ENCODE measurements at places on chromosomes 3 and 15. TPM values are rescaled to one million over a fixed set of nuclear protein-coding genes. Genes with fewer than 3 reads are reported as not detected.
A peak's percentile ranks its signal among the peaks of the same experiment; 100 is the strongest.

GRCh38 chr3:105686278-105686897, 182.4 kb downstream of the CBLB start:
- no peak for DNase-seq
- H3K36me3 ChIP-seq = peaks cover 10% of the 10 kb centered on the region
- no peaks in the 10 kb centered on the region for H3K27me3 ChIP-seq
- H3K4me1 ChIP-seq = no peaks in the 10 kb centered on the region

DNA sequence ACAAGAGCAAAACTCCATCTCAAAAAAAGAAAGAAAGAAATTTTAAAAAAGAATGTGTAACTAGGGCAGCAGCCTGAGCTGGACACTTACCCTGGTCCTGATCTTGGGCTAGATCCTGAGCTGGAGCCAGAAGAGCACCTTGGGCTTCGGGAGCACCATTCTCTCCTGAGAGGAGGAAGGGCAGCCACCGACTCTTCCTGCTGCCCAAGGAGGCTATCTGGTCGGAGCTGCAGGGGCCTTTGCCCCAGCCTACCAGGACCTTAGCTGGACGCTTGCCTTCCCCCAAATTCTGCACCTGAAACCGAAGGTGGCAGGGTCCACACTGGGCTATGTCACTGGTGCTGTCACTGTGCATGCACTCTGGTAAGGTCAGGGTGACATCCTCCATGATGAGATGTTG, 6.9 kb upstream of the CAMKV start:
- DNase-seq = no peak
- H3K4me1 ChIP-seq = peaks cover 20% of the 10 kb centered on the region
- H3K36me3 ChIP-seq = no peaks in the 10 kb centered on the region
- H3K27me3 ChIP-seq = no peaks in the 10 kb centered on the region
- H3K27ac ChIP-seq = no peak overlapping the region

- no peaks in the 10 kb centered on the region for H3K36me3 ChIP-seq
- peak overlapping the region; percentile 44 for H3K27ac ChIP-seq
- H3K4me3 ChIP-seq = no peak overlapping the region
These were observed 15.9 kb upstream of the COPG1 start for GRCh38 chr3:129233538-129233937.

DNA sequence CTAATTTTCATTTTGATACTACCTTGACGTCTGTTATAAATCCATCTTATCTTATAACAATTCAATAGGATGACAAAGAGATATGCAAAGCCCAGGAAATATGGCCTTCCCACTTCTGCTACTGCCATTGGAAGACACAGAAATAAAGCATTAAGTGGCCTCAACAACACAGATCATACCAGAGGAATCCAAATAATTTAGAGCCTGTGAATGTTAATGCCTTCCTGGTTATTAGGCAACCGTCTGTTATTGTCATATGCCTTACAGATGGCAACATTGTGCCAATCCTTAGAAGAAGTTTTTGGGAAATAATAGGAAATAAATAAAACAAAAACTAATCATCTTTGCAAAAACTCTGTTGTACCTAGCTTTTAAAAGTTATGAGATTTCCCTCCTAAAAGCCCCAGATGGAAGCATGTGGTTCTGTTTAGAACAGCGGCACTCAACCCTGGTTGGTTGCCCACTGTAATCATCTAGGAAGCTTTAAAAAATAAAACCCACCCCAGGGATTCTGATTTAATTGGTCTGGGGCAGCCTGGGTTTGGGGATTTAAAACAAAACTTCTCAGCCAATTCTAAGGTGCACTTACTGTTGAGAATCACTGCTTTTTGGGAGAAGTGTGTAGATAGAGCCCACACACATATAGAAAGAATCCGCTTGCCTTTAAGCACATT, 704.8 kb upstream of the CFAP20DC start:
- no peak overlapping the region for H3K4me3 ChIP-seq
- H3K27me3 ChIP-seq = peaks cover 39% of the 10 kb centered on the region
- H3K4me1 ChIP-seq = peaks cover 46% of the 10 kb centered on the region
- no peak for DNase-seq
- H3K27ac ChIP-seq = no peak overlapping the region

DNA sequence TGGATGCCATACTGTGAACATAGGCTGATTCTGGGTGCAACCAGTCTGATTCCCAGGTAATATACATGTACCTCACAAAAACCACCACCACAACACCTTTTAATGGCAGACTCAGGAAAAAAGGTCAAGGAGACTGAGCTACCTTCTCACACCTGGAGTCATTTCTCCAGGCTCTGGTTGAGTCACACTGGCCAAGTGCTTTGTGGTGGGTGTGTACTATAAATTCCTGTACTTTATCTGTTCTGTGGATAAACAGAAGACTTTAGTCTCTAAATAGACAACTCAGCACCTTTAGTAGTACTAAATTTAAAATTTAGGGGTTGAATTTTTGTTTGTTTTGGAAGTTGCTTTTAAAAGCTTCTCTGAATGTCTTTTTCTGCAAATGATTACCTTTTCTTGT, 46.7 kb downstream of the TOP2B start:
- no peak for DNase-seq
- no peak overlapping the region for H3K4me3 ChIP-seq
- H3K27ac ChIP-seq = no peak overlapping the region
- H3K4me1 ChIP-seq = no peaks in the 10 kb centered on the region

DNA sequence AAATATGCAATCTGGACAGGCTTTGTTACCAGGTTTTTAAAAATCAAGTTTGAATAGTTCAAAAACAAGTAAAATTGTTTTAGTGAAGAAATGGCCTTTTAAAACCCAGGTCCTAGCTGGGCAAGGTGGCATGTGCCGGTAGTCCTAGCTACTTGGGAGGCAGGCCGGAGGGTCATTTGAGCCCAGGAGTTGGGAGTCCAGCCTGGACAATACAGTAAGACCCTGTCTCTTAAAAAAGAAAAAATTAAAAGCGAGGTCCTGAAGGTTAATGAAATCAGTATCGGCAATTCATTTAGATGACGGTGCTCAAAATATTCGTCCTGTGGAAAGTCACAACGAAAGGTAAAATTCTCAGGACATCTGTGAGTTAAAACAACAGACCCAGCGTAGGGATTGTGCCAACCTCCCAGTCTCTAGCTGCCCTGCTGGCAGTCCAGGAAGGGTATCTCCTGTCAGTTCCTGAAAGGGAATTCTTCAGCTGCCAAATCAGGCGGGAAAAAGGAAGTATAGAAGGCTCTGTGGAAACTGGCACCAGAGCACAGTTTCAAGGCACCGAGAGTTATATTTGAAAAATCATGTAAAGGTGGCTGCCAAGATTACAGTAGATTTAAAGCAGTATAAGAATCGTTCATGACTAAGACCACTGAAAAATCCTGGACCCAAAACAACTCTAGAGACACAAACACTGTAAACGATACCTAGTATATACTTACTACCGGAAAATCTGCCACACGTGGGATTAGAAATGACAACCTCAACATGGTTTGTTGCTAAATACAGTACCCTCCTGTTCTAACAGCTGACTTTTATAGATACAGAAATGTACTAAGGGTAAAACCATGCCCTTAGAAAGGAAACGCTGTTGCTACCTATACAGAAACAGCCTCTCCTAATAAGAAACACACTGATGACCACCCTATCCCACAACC, 1.2 kb upstream of the ABHD17C start:
- H3K27ac ChIP-seq = no peak overlapping the region
- H3K4me3 ChIP-seq = peak overlapping the region; percentile 77
- peaks cover 6% of the 10 kb centered on the region for H3K36me3 ChIP-seq
- H3K4me1 ChIP-seq = peaks cover 35% of the 10 kb centered on the region
- DNase-seq = no peak
- peaks cover 25% of the 10 kb centered on the region for H3K27me3 ChIP-seq

DNA sequence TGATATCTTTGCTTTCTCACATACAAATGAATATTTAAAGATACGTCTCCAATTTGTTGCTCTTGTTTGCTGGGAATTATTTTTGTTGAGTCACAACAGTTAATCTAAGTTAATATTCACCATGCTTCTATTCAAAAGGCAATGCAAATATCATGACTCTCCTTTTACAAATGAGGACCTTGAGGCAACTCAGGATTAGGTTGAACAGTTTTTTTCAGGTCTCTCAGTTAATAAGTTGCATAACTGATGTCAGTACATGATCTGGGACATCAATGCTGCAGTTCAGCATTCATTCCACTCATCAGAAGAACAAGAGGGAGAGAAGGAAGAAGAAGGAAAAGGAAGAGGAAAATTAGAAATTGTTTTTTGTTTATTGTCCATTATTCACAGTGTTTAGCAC, 781 bp upstream of the NAALADL2 start:
- DNase-seq = no peak
- no peak overlapping the region for H3K4me3 ChIP-seq
- H3K27me3 ChIP-seq = no peaks in the 10 kb centered on the region
- no peaks in the 10 kb centered on the region for H3K36me3 ChIP-seq
- peaks cover 31% of the 10 kb centered on the region for H3K4me1 ChIP-seq
- H3K27ac ChIP-seq = peak overlapping the region; percentile 89

DNA sequence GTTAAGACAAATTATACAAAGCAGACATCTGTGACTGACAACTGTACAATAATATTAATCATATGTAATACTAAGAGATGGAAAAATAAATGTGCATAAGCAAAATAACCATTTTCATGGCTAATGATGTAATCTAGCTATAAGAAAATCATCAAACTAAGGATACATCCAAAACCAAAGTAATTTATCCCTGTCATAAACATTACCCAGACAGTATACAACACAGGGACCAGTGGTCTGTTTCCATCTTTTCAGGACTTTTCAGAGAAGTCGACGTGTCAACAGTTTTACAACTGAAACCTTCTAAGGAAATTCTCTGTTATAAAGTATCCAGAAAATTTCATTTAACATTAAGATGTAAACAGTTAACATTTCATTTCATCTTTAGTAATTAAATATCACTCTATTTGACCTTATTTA, 11.0 kb downstream of the THBS1 start:
- H3K4me3 ChIP-seq = no peak overlapping the region
- no peak for DNase-seq
- peaks cover 92% of the 10 kb centered on the region for H3K36me3 ChIP-seq

DNA sequence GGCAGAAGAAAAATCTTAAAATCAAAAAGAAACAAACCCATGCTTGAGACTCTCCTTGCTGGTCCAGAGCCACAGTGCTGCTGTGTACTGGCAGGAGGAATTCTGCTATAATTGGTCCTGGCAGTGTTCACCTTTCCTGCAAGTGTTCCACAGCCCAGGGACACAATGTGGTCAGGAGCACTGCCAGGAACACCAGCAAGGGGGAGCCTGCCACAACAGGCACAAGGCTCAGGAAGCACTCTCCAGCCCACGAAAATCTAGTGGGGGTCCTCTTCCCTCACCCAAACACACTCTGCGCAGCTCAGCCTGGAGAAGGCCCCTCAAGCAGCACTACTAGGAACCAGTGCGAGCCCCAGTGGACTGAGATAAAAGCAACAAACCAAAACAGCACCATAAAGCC, 92.9 kb downstream of the UBE3A start:
- DNase-seq = peak; percentile 41
- H3K36me3 ChIP-seq = peaks cover 37% of the 10 kb centered on the region
- H3K27me3 ChIP-seq = no peaks in the 10 kb centered on the region
- H3K4me3 ChIP-seq = no peak overlapping the region
- H3K27ac ChIP-seq = no peak overlapping the region

GRCh38 chr15:67862750-67863441, 23.1 kb upstream of the RNU6-1 start:
- peak overlapping the region; percentile 65 for H3K4me3 ChIP-seq
- H3K27me3 ChIP-seq = peaks cover 26% of the 10 kb centered on the region
- H3K27ac ChIP-seq = no peak overlapping the region
- H3K36me3 ChIP-seq = no peaks in the 10 kb centered on the region
- H3K4me1 ChIP-seq = peaks cover 21% of the 10 kb centered on the region

DNA sequence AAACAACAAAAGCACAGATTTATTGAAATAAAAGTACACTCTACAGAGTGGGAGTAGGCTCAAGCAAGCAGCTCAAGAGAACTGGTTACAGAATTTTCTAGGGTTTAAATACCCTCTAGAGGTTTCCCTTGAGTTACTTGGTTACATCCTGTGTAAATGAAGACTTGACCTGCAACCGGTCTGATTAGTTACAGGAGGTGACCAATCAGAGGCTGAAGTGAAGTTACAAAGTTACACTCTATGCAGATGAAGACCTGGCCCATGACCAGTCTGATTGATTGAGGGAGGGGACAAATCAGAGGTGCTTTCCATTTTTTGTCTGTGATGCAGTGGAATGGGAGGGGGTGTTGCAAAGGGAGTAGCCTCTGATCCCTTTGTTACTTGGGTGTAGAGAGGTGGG, 723.4 kb downstream of the ZPLD1 start:
- no peak overlapping the region for H3K27ac ChIP-seq
- no peak overlapping the region for H3K4me3 ChIP-seq
- H3K4me1 ChIP-seq = peaks cover 9% of the 10 kb centered on the region
- no peaks in the 10 kb centered on the region for H3K36me3 ChIP-seq

DNA sequence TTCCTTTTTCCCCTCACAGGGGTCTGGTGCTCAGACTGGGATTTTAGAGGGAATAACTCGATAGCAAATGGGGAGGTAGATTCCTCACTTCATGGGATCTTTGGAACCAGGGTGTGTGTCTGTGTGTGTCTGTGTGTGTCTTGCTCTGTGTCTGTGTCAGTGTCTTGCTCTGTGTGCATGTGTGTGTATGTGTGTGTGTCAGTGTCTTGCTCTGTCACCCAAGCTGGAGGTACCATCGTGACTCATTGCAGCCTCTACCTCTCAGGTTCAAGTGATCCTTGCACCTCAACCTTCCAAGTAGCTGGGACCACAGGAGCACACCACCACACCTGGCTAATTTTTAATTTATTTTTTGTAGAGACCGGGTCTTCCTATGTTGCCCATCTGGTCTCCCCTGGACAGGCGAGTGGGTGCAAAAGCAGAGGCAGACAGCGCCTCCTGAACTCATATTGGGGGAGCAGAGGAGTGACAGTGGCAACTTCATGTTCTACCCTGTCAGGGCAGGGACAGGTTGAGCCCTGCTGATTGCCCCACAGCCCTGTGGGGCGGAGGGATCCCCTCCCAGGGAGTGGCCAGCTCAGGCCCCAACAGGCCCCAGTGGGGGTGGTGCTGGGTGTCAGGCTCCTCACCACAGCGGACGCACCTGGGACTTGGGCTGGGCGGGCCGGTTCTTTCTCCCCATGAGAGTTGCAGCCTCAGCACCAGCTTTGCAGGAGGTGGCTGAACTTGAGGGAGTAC, 10.4 kb upstream of the SEMA4B start:
- 0 out of 2 replicates have a peak, but pooled peaks cover 3% of the 10 kb centered on the region for H3K36me3 ChIP-seq
- peak overlapping the region; percentile 81 for H3K27ac ChIP-seq
- no peaks in the 10 kb centered on the region for H3K27me3 ChIP-seq
- DNase-seq = no peak
- H3K4me1 ChIP-seq = peaks cover 17% of the 10 kb centered on the region

Gene KCNMB3
- 2.3 TPM for total RNA-seq

Gene SLC6A20
- total RNA-seq = 0.27 TPM

Gene GOLGA8S
- total RNA-seq = 0.22 TPM

Gene CPLX3
- total RNA-seq = 0.09 TPM

Gene CCDC9B
- 1.8 TPM for total RNA-seq

Gene GADL1
- total RNA-seq = 0.18 TPM

Gene SECISBP2L
- 30.4 TPM for total RNA-seq

Gene CCR3
- not detected for total RNA-seq

Gene GATA2
- 1.5 TPM for total RNA-seq

Gene ATP13A4
- total RNA-seq = 0.20 TPM

All from WTC11 (cell line).